ENCODE measurements at places on chromosomes 7 and 10.

DNA sequence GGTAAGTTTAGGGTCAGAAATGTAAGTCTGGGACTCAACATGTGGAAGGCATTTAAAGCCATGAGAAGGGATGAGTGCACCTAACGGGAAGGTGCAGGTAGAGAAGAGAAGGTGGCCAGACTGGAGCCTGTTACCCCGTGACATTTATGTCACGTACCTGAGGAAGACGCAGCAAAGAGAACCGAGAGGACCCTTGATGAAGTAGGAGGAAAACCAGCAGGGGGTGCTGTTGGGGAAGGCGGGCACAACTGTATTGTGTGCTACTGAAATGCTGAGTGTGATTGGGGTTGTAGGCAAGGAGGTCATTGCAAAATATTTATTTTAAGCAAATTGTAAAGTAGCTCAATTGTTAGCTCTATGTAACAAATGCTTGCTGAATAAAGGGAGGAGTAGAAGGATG is 338.2 kb upstream of the PRKCQ start:
- DNase-seq, result peak; percentile 78

- no peak for DNase-seq
Measured at GRCh38 chr7:77867537-77867865, 68.9 kb downstream of the PHTF2 start.

- DNase-seq, result peak; percentile 60
Measured at GRCh38 chr10:68231106-68231816, 652 bp downstream of the ATOH7 start.

DNA sequence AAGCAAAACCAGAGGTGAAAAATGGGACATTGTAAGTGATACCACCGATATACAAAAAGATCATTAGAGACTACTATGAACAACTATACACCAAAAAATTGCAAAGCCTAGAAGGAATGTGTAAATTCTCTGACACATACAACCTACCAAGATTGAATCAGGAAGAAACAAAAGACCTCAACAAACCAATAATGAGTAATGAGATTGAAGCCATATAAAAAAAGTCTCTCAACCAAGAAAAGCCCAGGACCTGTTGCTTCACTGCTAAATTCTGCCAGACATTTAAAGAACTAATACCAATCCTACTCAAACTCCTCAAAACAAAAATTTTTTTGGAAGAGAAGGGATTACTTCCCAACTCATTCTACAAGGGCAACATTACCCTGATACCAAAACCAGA is 134.0 kb downstream of the TPST1 start:
- DNase-seq, result no peak

DNA sequence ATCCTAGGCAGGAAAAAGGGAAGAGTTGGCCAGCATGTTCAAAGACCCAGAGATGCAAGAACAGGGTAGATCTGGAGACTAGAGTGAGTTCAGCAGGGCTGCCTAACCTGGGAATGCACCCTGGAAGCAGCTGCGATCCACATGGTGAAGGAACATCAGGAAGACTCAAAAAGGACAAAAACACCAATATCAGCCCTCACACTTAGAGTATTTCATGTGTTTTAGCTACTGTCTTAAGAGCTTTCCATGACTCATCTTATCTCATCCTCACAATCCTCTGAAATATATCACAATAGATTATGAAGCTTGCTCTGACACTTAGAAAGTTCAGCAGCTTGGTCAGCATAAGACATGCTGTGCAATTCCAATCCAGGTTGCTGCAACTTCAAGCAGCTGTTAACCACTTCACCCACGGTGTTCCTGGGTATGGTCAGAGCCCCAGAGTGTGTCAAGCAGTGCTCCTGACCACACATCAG is 380.9 kb downstream of the PARD3 start:
- DNase-seq, result no peak

GRCh38 chr10:114256008-114256765 is 17.1 kb downstream of the VWA2 start:
- no peak for DNase-seq

Measured in activated CD4-positive, alpha-beta T cell treated with anti-CD3 and anti-CD28 coated beads, Interleukin-2, Interleukin-6, amounts not matched to agents 100 ng/mL and 50 ng/mL, durations not matched to agents 16 hours and 8 hours (primary cell).